ENCODE measurements at places on chromosomes 2 and 18.

- DNase-seq, result no peak
These were observed 38.6 kb upstream of the ZFP36L2 start for GRCh38 chr2:43265001-43265400.

DNA sequence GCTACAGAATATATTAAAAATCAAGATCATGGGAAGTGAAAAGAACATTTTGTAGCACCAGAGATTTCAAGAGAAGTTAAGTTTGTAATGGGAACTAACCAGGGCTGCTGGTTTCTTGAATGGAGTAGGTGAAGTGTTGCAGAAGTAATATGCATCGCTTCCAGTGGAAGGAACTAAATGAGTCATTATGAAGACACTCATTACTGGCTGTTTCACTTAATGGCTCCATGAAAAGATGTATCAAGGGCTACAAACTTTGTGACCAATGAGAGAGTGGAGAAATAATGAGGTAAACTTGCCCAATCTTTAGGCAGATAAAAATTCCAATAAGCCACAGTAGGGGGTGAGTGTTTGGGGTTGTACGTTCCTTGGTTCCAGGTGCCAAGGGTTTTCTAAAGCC lies 380.4 kb upstream of the POU3F3 start:
- DNase-seq, result no peak

DNA sequence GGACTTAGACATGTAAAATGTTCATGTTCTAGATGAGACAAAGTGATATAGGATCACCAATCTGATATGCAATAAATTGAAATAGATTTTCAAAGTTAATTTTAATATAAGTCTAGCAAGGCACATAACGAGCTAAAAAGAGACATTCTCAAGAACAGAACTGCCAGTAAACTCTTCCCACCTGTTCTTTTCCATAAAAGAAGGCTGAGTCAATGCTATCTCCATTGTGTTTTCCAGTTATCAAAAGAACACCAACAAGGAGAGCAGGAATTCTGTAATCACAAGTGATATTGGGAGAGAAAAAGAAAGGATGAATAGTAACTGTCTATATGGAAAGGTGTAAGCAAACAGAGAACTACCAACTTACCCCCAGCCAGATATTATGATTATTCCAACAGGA lies 25.6 kb downstream of the GPR155 start:
- no peak for DNase-seq

DNA sequence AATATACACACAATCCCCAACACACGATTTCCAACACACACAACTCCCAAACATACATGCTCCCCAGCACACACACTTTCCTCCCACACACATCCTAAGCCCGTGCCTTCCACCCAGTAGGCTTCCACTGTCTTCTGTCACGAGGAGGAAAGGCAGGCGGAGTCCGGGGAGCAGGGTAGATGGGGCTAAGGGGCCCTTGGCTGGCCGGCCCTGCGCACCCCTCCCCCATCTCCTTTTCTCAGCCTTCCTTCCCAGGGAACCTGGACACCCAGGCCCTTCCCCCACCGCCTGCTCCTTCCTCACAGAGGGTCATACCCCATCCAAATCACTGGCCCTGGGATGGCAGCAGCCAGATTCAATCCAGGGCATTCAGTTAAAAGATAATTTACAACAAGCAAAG lies 3.4 kb upstream of the PDCD1 start:
- DNase-seq, result no peak

- DNase-seq, result no peak
These were observed 434.2 kb downstream of the MEIS1 start for GRCh38 chr2:66869076-66869475.

DNA sequence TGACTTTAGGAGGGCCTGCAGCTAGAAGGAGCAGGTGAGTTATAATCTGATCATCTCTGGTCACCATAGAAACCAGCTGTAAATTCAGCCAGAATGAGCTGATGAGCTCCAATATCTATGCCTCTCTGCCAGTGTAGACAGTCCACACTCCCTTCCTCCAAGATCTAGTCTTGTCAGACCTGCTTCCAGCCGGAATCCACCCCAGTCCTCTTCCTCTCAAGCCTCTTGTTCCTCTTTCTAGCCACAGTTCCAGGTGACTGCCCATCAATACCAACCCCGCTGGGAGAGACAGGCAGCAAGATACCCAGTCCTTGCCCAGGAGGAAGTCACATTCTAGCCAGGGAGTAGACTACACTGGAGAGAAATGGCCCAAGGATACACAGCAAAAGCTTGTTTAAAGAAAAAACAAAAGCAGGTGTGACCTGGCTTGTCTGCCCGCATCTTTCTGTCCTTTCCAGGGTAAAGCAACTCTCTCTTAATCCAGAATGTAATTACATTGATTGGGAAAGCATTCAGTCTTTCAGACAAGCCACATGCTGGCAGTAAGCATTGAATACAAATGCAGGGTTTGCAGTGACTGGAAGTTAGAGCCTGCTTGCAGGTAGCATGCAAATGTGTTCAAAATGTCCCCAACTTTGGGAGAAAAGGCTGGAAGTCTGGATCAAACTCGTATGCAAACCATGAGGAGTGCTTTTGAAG lies 9.0 kb upstream of the SLC35F6 start:
- no peak for DNase-seq

- DNase-seq, result no peak
These were observed 27.3 kb upstream of the C2orf66 start for GRCh38 chr2:196836440-196836839.

- no peak for DNase-seq
These were observed 14.7 kb upstream of the OTOS start for GRCh38 chr2:240155048-240155744.

All from NCI-H1930 (cell line).